ENCODE measurements at places on chromosomes 1 and 21.

GRCh38 chr21:45054927-45055612 lies 19.3 kb upstream of the ADARB1 start:
- DNase-seq: no peak

GRCh38 chr1:7576946-7577657 lies 194.0 kb upstream of the VAMP3 start:
- no peak for DNase-seq

DNA sequence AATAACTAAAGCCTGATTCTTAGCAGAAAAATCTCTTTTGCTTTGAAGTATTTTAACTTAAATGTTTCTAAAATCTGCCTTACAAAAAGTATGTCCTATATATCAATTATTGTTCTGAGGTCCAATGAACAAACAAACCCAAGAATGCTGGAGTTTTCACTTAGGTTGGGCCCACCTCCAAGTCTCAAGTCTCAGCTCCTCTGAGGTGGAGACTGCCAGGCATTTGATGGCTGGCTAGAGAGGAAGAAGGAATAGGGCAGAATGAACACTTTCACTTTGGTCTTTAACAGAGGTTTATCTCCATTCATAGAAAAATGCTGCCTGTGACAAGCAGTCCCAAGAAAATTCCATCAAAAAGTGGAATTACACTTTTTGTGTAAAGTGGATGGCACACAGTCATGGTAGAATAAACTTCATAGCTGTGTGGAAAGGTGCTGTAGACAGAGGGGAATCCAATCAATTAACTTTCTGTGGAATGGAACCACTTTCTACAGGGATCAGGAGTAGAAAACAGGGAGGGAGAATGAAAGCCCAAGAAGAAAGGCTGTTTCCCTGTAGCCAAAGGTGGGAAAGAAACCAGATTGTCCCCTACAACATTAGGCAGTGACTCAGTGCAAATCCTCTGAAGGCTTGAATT lies 349.4 kb upstream of the RUNX1 start:
- DNase-seq: no peak

DNA sequence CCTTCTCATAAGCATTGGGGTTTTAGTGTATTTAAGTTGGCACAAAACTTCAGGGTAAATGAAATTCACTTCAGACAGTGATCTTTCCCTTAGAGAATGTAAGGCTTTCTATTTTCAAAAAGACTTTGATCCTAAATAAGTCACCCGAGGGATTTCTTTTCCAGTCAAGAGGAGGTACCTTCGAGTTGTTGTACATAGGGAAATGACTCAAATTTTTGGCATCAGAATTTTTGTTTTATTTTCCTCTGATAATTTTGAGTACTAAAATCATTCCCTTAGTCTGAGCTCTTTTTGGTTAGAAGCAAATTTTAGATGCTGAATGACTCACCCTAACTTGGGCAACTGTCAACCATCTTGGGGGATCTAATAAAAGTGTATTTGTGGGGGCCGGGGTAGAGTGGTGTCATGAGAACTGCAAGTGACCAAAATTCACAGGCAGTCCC lies 193.9 kb downstream of the DHRS3 start:
- DNase-seq: no peak

DNA sequence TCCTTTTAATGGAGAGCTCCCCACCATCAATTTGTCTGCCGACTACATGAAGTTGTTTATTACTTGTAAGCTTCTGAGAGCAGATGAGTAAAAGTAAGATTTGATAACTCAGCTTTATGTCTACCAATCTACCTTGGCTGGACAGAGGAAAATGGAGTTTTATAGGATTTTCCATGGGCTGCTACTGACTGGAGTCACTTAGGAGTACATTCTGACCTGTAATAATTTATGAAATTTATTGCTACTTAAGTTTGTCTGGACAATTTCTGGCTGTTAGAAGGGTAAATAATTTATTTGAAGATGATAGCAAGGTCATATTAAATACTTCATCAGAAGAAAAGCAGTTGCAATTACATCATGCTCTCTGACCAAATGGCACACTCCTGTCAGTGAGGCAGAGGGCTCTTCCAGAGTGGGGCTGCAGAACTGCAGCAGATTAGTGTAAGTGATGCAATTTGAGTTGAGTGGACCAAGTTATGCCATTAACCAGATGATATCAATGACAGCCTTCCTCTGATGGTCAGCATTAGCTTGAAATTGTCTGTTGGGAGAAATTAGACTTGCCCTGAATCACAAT lies 736.7 kb upstream of the PTBP2 start:
- DNase-seq: no peak

DNA sequence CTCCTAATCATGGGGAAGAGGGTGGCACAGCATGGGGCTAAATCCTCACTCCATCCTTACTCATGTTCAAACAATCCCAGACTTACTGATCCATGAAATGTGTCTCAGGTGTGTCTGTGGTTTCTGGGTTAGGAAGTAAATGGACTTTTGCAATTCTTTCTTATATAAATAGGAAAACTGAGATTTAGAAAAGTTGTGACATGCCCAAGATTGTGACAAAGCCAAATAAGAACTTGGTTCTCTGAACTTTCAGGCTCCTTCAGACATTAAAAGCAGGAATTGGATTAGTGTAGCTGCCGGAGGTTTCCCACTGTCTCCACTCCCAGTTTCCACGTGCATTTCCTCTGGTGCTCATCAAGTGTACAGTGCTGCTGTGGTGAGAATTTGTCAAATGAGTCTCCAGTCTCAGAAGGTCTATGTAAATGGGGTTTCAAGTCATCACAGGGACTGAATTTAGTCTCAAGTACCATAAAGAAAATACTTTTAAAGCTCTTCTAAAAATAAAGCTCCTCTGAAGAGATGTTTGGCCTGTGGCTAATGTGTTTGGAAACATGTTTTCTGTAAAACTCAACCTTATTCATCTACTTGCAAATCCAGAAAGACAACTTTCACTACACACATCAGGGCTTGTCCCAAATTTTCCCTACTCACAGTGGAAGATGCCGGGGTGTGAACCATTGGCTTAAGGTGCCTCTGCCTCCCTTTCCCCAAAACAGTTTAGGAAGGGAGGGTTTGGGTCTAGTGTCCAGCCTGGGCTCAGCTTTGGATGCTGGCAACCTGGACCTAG lies 115.2 kb downstream of the NGF start:
- DNase-seq: no peak

DNA sequence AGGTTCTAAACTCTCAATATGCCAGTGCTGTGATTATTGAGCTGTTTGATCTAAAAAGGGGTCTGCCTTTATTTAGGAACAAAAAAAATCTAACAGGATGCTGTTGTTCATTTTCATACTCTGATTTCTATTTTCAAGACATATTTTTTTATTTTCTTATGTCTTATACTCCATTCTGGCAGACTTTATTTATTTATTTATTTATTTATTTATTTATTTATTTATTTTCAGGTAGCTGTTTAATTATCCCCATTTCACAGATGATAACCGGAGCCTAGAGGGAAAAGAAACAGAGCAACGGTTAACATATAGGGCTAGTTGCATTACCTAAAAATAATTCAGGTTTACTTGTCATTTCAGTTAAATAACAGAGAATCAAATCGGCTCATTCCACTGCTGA lies 174.4 kb downstream of the CENPF start:
- no peak for DNase-seq

GRCh38 chr1:174194461-174194860 lies 35.1 kb downstream of the RABGAP1L start:
- DNase-seq: no peak

DNA sequence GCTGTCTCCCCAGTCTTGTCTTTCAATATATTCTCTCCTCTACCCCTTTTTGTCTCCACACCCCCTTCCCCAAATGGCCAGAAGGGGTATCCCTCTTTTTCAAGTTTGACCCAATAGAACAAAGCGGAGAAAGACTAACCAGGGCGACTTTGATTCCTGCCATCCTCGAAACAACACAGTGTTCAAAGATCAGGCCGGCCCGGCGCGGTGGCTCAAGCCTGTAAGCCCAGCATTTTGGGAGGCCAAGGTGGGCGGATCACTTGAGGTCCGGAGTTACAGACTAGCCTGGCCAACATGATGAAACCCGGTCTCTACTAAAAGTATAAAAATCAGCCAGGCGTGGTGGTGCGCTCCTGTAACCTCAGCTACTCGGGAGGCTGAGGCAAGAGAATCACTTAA lies 77.0 kb upstream of the IFNAR2 start:
- DNase-seq: no peak

DNA sequence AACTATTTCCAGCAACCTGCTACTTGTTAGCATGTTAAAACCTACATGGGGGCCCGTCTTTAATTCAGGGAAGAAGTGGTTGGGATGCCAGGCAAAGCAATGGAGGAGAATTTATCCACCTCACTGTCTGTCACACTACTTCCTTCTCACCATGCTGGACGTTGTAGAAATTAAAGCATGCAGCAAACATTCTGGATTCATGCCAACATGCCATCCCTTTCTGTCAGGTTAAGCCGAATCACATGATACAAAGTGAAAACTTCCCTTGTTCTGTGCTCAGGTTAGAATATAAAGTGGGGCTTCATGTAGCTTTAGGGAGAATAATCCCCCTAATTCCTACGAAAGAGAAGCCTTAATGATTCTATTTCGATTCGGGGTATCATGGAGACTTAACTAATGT lies 95.5 kb downstream of the ERG start:
- DNase-seq: no peak

DNA sequence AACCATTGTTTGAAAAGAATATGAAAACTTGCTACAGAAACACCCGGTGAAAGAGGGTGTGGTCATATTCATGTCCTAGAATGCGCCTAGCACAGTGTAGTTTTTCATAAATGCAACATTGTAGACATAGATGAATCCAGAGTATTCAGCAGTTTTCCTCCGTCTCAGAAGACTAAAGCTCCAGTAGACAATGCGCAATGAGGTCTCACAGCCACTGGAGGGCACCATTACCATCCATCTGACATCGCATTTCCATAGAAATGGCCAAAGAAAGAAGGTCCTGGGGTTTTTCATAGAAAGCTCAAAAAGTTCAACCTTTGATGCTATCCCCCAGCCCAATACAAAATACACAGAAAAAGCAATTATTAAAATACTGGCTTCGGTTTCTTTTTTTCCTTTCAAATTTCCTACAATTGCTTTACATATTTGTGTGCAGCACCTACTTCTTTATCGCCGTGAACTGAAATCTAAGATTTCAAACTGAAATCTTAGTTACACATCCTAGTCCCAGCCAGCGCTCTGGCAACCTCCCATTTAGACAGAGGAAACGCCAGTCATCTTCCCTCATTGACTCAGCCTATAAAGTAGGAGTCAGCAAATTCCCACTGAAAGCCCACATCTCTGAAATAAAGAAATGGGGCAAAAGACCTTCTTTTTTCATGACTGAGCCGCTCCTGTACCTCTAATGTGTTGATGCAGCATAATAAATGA lies 3.9 kb upstream of the CD58 start:
- DNase-seq: peak; percentile 59

DNA sequence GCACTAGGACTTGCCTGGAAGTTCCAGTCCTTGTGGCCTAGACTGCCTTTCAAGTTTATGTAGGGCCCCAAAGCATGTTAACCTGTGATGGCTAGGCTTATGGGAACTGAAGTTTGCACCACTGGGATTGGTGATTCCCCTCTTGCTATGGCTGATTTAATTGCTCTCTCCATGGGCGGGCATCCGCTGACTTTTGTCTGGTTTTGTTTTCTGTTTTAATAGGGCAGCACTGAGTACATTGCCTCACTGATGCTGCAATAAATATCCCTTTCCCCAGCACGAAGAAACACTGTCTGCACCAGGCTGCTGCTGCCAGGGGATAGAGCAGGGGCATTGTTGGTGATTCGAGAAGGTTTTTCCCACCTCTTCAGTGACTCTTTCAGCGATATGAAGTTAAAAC lies 73.3 kb upstream of the PDE4B start:
- no peak for DNase-seq

GRCh38 chr1:247387096-247387495 lies 28.9 kb upstream of the NLRP3 start:
- DNase-seq: no peak

- DNase-seq: no peak
Measured at GRCh38 chr1:201364808-201365105, 12.7 kb downstream of the TNNT2 start.

- no peak for DNase-seq
Measured at GRCh38 chr1:191696354-191696753, 461.9 kb upstream of the RGS18 start.

GRCh38 chr1:17790383-17791054 lies 35.4 kb downstream of the ACTL8 start:
- no peak for DNase-seq

GRCh38 chr1:71787699-71788098 lies 494.6 kb downstream of the NEGR1 start:
- DNase-seq: no peak

DNA sequence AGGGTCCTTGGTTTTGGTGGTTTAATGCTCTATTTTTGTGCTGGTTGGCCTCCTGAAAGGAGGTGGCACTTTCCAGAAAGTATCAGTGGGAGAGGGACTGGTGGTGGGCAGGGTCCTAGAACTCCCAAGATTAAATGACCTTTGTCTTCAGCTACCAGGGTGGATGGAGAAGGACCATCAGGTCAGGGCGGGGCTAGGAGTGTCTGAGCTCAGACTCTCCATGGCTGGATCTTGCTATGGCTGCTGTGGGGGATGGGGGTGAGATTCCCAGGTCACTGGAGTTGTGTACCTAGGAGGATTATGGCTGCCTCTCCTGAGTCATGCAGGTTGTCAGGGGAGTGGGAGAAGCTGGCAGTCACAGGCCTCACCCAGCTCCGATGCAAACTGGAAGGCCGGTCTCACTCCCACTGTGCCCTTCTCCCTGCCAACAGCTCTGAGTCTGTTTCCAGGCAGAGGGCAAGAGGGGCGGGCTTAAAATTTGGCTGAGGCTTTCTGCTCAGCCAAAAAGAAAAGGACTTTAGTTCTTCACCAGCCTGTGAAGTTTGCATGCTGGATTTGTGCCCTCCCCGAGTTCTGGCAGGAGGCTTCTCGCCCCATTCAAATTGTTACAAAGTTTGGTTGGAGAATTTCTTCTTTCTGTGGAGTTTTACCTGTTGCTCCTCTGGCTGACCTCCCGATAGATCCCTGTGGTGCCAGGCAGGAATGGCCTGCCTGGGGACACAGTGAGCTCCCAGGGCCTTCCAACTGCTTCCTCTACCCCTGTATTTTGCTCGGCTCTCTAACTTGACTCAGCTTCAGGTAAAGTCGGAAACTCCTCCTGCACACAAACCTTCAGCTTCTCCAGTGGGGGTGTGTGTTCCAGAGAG lies 13.1 kb upstream of the KYAT3 start:
- no peak for DNase-seq

- no peak for DNase-seq
Measured at GRCh38 chr21:27555996-27556395, 589.1 kb upstream of the ADAMTS5 start.

Data from activated T-cell treated with anti-CD3 and anti-CD28 coated beads, Interleukin-2, amount 50 U/mL, for 4 hours (primary cell).